Esophagus squamous epithelium (tissue), 5 donors: ENCODE measurements at places on chromosomes 4 and X.

GRCh38 chr4:118760493-118760892, 75.3 kb downstream of the METTL14 start:
- DNase-seq = no peak

DNA sequence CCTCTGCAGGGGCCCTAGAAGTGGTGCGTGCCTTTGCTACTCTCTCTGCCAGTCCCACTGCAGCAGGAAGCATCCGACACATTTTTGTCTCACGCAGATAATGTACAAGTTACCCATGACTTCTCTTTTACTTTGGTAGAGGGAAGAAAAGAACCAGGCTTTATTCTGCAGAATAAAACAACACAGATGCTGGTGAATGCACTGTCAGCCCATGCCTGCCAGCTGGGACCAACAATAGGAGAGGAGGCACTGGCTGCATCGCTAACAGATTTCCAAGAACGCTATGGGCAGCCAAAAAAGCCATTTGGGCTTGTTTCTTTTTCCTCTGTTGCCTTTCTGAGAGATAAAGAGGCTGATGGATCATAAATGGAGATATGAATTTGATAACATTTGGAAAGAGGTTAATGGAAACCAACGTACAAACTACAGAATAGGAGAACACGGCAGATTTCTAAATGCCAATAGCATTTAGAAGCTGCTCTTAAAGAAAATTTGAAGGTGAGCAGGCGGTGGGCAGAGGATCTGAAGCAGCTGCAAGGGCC, 47.5 kb upstream of the IGFBP7 start:
- DNase-seq = no peak

DNA sequence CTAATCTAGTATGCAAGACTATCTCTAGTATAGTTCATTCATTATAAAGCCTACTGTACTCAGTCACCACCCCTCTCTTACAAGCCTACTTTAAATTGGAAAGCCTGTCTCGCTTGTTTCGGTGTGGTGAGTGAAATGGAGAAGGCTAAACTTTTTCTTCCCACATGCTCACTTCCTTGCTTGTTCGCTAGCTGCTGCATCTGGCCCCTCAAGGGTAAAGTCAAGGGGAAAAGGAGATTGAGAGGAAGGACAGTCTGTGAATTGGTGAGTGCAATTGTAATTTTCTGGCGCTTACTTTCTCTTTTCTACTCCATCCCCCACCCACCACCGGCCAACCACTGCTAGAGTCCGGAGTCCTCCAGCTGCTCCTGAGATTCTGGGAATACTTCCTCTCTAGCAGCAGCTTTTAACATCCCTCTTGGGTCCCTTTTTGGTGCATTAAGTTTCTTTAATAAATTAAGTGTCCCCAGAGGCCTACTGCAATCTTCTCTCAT, 12.1 kb upstream of the ARAP2 start:
- DNase-seq = no peak

- no peak for DNase-seq
Observed at GRCh38 chr4:74385386-74385785, 20.4 kb downstream of the EREG start.

- no peak for DNase-seq
Observed at GRCh38 chrX:119684916-119685224, 8.1 kb downstream of the SEPTIN6 start.

- DNase-seq = no peak
Observed at GRCh38 chrX:53583571-53583970, 102.9 kb downstream of the HUWE1 start.

- no peak for DNase-seq
Observed at GRCh38 chr4:115781528-115782146, 668.2 kb upstream of the NDST4 start.

DNA sequence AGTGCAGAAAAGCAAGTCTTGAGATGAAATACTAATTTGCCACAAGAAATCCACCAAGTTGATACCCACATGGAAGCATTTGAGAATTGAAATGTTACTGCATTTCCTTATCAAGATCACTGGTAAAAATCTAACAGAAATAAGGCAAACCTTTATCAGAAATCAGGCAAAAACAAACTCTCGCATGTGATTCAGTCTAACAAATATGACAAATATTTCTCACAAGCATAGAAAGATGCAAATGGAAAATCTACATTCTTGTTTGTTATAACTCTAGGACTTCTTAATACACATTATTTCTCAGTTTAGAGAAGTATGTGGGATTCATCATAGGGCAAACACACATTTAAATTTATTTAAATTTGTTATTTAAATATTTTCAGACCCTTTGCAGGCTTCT, 52.9 kb downstream of the TXK start:
- no peak for DNase-seq

DNA sequence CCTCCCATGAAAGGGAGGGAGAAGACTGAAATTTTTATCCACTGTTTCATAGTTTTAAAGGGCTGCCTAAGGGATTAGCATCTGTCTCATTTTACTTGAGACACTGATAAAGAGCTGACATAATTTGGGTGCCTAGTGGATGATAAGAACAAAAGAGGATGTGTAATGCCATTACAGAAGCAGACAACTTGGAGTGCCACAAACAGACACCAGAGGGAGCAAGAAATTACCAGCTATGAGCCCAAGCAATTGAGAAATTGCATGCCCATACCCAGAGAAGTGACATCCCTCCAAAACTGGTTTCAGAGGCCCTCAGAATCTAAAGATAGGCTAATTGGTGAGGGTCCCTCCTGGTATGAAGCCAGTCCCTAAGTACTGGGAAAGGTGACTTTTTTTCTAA, 38.5 kb upstream of the POU3F4 start:
- no peak for DNase-seq

- DNase-seq = no peak
Observed at GRCh38 chr4:37737466-37737865, 51.3 kb upstream of the RELL1 start.

DNA sequence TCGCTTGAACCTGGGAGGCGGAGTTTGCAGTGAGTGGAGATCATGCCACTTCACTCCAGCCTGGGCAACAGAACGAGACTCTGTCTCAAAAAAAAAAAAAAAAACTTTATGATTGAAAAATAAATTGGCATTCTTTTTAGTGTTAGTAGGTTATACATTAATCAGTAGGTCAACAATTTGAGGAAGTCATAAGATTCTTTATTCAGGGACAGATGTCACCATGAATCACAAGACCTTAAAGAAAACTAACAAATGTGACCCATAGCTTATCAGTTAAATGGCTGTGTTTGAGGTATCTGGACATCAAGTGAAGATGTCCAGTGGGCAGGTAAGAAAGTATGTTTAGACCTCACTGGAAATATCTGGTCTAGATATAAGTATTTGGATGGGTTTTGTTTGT, 9.3 kb upstream of the PRMT9 start:
- DNase-seq = no peak

- DNase-seq = no peak
Observed at GRCh38 chr4:100489305-100489704, 28.5 kb downstream of the EMCN start.

GRCh38 chrX:115093191-115093590, 75.8 kb upstream of the IL13RA2 start:
- no peak for DNase-seq

- DNase-seq = no peak
Observed at GRCh38 chr4:138555108-138555507, 313.0 kb upstream of the SLC7A11 start.

- no peak for DNase-seq
Observed at GRCh38 chr4:89249716-89250361, 57.8 kb downstream of the GPRIN3 start.

DNA sequence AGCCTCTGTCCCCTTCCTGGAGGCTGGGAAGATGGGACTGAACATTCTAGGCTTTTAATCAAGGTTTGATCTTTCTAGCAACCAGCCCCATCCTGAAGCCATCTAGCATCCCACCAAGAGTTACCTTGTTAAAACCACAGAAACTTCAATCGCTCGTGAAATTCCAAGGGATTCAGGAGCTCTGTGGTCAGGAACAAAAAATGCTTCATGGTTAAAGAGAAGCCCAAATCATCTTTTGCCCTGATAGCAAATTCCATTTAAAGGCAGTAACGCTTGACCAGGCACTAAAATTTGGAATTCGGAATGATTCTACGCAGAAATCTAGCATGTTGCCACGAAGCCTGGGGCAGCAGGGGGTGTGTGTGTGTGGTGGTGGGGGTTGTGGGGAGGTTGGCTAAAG, 47.8 kb downstream of the CASP6 start:
- DNase-seq = no peak

DNA sequence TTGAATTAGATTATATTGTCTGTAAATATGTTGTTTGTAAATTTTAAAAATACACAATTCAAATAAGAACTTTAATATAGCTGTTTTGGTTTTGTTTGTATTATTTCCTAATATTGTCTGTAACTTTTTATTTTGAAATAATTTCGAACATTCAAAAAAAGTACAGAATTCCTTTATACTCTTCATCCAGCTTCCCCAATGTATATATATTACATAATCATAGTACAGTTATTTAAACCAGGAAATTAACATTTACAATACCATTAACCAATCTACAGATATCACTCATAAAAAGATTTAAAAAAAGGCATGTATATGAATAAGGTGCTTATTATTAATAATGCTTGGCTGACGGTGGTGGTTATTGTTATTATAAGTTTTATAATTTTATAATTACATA, 84.1 kb downstream of the LRBA start:
- no peak for DNase-seq

- DNase-seq = no peak
Observed at GRCh38 chr4:156128616-156129015, 174.9 kb upstream of the CTSO start.

- no peak for DNase-seq
Observed at GRCh38 chrX:49001521-49002090, 458 bp downstream of the GRIPAP1 start.

- DNase-seq = no peak
Observed at GRCh38 chr4:109947918-109948317, 35.2 kb downstream of the EGF start.

DNA sequence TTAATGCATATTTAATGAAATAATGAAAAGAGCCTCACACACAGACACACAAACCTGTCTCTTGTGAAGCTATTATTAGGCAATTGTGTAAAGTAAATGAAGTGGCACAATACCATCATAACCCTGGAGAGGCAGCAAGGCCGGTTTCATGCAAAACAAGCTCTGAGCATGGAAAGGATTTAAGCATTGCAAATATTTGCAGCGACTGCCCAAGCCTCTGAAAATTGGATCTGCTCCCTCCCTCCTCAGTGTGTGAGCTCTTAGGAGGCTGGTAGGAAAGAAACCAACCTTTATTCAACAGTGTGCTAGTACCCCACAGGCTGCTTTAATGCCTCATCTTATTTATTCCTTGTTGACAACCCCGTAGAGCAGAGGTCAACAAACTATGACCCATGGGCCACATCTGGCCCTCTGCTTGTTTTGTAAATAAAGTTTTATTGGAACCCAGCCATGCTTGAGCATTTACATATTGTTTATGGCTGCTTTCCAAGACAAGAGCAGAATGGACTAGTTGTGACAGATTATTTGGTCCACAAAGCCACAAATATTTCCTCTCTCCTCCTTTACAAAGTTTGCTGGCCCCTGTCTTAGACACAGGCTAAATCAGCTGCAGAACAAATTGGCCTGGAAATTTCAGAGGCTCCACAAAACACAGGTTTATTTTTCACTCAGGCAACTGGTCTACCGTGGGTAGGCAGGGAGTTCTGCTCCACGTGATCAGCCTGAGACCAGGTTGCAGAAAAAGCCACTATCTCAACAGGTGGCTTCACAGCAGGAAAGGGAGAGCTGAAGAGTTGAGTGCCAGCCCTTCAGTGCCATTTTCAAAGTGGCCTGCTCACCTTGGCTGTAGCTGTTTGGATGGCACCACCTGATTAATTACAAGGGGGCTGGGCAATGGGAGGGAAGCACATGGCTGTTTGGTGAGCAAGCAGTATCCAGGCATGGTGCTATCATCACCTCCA, 16.8 kb downstream of the RS1 start:
- DNase-seq = no peak

GRCh38 chr4:53702334-53703266, 111.3 kb upstream of the LNX1 start:
- DNase-seq = no peak

GRCh38 chrX:129638917-129639316, 15.8 kb downstream of the APLN start:
- DNase-seq = no peak
